ENCODE measurements at places on chromosomes 2 and 18. TPM values are rescaled to one million over a fixed set of nuclear protein-coding genes. Genes with fewer than 3 reads are reported as not detected.

The MROH2A gene
- total RNA-seq, result not detected

The UGT1A8 gene
- total RNA-seq, result not detected

The MARCO gene
- total RNA-seq, result not detected

The RPRD1A gene
- total RNA-seq, result 48.1 TPM

The PLA2R1 gene
- total RNA-seq, result 30.1 TPM

The CTAGE1 gene
- not detected for total RNA-seq

The TUBB8B gene
- total RNA-seq, result not detected

The POTEI gene
- not detected for total RNA-seq

The CYP27C1 gene
- total RNA-seq, result 2.4 TPM

Data from articular chondrocyte of knee joint (primary cell).